ENCODE measurements at places on chromosomes 3 and 15.
A peak's percentile ranks its signal among the peaks of the same experiment; 100 is the strongest.

DNA sequence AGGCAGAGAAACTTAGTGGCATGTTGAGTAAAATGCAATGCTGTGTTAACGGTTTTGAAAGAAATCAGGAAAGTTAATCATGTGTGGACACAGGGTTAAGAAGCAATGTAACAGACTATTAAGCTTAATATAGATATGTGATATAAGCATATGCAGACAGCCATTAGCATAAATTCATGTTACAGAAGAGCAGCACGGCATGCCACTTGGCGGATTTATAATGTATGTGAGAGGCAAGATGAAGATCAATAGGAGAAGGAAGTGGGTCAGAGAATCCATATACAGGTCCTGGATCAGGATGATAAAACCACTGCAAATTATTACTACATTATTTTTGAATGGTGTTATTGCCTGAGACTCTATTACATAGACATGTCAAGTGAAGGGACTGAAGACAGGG, 694.3 kb downstream of the MCTP2 start:
- no peak for DNase-seq

GRCh38 chr15:67865766-67866165, 25.9 kb upstream of the RNU6-1 start:
- no peak for DNase-seq

DNA sequence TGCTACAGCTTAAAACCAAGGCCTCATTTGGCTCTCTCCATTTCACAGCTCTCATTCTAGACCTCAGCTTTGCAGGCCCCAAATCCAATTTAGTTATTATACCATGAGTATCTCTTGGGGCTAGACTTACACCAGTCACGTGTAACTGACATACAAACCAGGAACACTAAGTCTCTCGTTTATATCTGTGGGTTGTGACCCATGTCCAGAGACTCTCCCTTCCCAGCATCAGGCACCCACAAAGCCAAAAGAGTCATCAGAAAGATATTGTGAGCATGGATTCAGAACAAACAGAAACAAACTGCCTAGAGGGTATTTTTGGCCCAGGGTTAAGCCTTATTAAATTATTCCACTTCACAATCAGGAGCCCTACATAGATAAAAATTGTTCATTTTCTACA, 5.6 kb upstream of the CCDC13 start:
- DNase-seq = no peak

DNA sequence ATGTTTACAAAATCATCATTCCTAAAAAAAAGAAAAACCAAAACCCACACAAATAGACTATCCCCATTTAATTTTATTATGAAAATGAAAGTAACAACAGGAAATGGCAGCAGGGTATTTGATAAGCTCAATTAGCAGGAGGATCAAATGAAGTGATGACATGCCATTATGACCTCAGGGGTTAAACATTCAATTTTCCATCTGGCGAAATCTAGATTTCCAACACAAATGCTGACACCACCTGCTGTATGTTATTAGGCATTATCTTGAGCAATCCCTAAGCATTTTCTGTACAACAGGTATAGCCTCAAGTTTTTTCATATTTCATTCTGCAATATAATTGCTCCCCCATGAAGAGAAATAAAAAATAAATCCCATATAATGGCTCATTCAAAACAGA, 57.1 kb downstream of the SHQ1 start:
- DNase-seq = no peak

- DNase-seq = no peak
These were observed 5.3 kb downstream of the LRRK1 start for GRCh38 chr15:100924436-100924835.

DNA sequence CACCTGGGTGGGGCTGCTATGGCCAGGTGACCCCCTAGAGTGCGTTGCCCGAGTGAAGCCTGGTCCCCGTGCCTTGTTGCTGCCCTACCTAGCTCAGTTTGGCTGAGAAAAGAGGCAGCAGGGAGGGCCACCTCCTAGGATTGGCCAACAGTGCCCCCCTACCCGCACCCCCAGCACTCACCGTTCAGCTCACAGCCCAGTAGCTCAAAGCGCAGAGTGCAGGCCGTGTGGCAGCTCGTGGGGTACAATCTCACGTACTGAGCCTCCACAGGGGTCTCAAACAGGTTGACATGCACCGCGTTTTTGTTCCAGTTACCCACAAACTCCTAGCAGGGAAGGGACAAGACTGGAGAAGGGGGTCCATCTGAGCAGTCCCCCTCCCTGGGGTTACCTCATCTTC, 7.6 kb downstream of the MFGE8 start:
- peak; percentile 64 for DNase-seq

GRCh38 chr3:28768439-28768838, 419.8 kb upstream of the AZI2 start:
- DNase-seq = no peak

GRCh38 chr15:92075764-92076163, 222.3 kb downstream of the SLCO3A1 start:
- no peak for DNase-seq

DNA sequence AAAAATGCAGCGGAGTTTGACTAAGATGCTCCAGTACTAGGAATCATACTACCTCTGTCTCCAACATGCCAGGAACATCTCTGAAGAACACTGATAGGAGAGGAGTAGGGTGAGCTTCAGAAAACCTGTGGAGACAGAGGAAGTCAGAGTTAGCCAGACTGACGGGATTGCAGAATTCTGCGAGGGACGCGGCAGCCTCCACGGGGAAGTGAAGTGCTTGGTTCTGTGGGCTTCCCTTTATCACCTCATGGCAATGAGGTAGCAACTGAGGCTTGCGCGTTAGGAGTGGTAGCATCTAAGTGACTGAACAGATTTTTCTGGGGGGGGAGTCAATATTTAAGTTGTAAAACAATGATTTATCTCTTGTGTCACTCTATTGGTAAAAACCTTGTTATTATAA, 226.3 kb downstream of the MCTP2 start:
- no peak for DNase-seq

DNA sequence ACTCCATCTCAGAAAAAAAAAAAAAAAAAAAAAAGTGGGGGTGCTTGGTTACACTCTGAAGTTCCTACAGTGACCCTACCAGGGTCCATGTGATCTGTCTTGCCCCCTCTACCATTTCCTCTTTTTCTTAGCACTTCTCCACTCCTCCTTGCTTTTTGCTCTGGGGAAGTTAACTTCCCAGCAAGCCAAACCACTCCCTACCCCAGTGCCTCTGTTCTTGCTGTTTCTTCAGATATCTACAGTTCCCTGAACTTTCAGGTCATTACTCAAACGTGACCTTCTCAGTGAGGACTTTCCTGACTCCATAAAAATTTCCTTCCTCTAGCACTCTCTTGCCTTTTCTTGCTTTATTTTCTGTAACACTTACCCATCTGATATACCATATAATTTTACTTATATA, 61.1 kb upstream of the GCNT3 start:
- DNase-seq = no peak

All from coronary artery (tissue), 2 donors.